Foreskin keratinocyte (primary cell): ENCODE measurements at places on chromosomes 6 and 20. TPM values are rescaled to one million over a fixed set of nuclear protein-coding genes. Genes with fewer than 3 reads are reported as not detected.
A peak's percentile ranks its signal among the peaks of the same experiment; 100 is the strongest.

DNA sequence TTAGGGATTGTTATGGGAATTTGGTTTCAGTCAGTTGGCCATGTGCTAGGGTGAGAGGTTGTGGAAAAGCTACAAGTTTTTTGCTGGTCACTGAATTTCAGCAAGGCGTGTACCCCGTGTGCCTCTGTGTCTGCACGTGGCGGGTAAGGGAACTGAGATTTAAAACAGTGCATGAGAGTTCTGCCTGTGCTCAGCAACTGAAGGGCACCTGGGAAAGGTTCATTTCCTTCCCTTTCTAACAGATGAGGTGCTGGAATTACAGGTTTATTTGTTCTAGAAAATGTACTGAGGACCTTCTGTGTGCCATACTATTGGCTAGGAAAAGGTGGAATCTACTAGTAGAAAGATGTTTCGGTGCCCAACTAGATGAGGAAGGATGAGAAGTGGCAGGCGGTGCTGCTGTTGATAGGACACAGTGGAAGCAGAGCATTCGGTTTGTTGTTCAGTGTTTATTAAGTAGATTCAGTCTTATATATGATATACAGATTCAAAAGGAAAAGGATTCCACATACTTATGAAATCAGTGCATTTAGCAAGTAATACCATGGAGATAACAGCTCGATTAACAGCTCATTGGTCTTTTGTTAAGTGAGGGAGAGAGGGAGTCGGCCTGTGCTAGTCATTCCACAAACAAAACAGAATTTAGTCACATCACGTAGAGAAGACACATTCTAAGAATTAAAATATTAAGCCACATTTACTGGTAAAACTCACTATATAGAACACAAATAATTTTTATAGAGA, 84.7 kb downstream of the ASXL1 start:
- no peak for DNase-seq

GRCh38 chr20:41837669-41838224, 219.6 kb upstream of the CHD6 start:
- no peak for DNase-seq

- peak; percentile 13 for DNase-seq
Measured at GRCh38 chr6:71043902-71044301, 87.0 kb upstream of the B3GAT2 start.

DNA sequence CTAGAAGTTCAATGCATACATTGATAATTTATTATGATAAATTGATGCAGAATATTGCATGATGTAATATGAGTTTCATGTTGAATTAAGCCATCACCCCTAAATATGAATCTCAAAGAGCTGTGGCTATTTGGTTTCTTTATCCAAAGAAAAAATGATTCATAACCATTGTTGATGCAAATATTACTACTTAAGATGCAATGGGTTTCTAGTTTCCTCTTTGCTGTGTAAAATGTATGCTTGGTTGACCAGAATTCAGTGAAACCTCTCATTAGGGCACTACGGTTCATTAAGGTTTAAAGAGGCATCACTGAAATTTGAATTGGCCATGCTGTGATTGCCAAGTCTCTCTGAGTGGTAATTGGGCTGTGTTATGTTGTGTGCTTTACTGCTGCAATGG, 492.5 kb upstream of the FLRT3 start:
- no peak for DNase-seq

- DNase-seq: no peak
Measured at GRCh38 chr6:36331381-36331780, 5.3 kb downstream of the BNIP5 start.

DNA sequence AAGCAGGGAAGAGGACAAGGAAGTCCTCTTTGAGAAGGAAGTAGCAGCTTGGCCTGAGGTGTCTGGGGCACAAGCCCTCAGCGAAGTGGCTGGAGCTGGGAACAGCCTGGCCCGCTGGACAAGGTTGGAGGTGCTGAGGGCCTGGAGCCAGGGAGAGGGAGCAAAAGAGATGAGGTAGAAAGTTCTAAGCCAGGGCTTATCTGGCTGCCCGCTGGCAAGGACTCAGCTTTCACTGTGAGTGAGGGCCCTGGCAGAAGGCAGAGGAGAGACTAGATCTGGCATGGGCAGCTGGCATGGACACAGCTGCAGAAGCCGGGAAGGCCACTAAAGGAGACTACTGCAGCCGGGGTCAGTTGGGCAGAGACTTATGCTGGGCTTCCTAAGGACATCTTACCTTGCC, 21.8 kb upstream of the PCMTD2 start:
- DNase-seq: no peak

- peak; percentile 72 for DNase-seq
Measured at GRCh38 chr6:3990692-3991491, 88.0 kb downstream of the FAM217A start.

- no peak for DNase-seq
Measured at GRCh38 chr20:1165941-1166340, 18.8 kb downstream of the TMEM74B start.

- DNase-seq: no peak
Measured at GRCh38 chr6:130713144-130713543, 114.1 kb upstream of the SMLR1 start.

- DNase-seq: no peak
Measured at GRCh38 chr6:130943738-130944137, 116.5 kb downstream of the SMLR1 start.

- peak; percentile 13 for DNase-seq
Measured at GRCh38 chr20:33444797-33445560, 1.4 kb upstream of the SNTA1 start.

- DNase-seq: no peak
Measured at GRCh38 chr6:57017069-57017468, 29.4 kb upstream of the KIAA1586 start.

DNA sequence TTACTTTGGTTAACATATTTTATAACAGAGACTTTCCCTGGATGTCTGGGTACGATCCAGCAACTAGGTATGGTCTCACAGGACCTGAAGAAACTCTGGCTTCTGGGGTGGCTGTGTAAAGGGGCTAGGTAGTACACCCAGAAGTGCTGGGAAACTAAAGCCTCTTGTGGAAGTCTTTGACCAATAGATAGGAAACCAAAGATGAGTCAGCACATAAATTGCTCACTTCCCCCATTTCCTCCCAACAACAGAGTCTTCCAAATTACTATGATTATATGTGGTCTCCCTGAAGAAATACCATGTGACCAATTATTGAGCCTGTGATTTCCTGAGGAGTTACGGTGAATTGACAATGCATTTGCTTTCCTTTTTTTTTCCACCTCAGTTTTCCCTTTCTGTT, 26.8 kb upstream of the TBX18 start:
- no peak for DNase-seq

- DNase-seq: peak; percentile 63
Measured at GRCh38 chr6:6557886-6558285, 30.6 kb upstream of the LY86 start.

- DNase-seq: no peak
Measured at GRCh38 chr6:49523901-49524300, 24.2 kb downstream of the GLYATL3 start.

- no peak for DNase-seq
Measured at GRCh38 chr6:165220045-165220444, 89.4 kb downstream of the C6orf118 start.

DNA sequence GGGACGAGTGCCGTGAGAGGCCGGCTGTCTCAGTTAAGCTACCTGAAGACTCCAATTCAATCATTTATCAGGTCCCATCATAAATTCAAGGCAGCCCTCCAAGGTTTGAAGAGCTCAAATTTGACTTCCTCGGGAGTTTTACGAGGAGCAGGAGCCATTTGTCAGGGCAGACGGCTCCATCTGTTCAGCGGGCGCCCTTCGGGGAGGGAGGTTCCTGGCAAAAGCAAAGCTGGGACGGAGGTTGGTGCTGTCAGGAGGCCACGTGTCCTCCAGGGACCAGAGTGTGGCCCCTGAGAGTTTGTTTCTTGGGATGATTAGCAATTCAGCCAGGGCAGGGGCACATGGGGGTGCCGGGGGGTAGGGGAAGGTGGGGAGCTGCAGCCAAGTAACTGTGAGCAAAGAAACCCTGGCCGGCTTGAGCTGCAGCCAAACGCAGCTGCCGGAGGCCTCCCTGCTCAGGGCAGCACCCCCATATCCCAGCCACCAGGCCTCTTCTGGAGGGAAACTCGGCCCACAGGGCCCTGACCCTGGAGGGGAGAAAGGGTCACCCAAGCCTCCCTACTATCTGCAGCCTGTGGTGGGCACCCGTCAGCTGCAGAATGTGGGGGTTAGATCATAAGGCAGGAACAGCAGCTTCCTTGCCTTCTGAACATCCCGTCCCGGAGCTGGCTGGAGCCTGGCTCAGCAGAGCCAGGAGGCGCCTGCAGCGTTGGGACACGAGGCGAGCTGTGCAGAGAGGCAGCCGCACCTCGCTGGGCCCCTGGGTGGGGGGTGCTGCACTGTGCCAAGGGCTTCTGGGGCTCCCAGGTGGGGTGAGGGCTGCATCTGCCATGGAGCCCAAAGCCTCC, 63.6 kb upstream of the GATA5 start:
- DNase-seq: no peak

TCF15 gene
- not detected in 2 replicates for total RNA-seq

CALHM6 gene
- total RNA-seq: 3.0 and 3.2 TPM in 2 replicates

RWDD2A gene
- 1.1 TPM in 2 replicates for total RNA-seq

TAGAP gene
- total RNA-seq: 0.07 TPM in 2 replicates

PRR18 gene
- not detected in 2 replicates for total RNA-seq

ASXL1 gene
- total RNA-seq: 28.2 and 31.7 TPM in 2 replicates

TBXT gene
- not detected in 2 replicates for total RNA-seq

RBPJL gene
- total RNA-seq: not detected in 2 replicates

SH3BGRL2 gene
- total RNA-seq: 5.7 and 8.6 TPM in 2 replicates
